ENCODE measurements at places on chromosomes 13 and 19.

DNA sequence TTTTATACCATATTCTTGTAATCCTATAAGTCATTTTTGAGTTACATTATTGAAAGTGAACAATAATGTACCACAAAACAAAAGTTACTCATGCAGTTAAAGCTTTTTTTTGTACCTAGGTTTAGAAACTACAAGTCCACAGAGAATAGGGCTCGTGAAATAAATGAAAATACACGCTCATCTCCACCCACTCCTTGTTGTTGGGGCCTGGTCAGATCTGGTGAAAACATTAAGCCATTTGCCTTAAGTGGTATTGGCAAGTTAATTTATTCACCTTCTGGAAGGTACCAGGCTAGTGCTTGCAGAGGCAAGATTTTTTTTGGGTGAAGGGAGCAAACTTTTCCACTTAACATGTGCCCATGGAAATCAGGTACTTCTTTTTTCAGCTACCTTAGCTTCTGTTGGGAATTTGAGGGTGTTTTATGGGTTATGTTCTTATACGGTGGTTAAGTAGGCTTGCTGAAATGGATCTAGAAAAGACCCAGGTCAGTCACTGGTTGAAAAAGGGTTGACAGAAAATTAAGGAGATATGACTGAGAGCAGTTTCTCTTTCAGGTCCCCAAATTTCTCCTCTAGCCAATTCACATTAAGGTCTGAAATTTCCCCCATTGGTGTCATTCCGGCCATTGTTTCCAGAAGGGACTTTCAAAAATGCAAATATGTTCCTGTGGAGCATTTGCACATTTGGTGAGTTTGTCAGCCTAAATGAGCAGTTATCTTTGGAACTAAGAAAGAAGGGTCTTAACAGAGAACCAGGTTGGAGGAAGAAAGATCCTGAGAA is 143.3 kb downstream of the KCNRG start:
- no peak for DNase-seq

- no peak for DNase-seq
These were observed 4.3 kb downstream of the HPN start for GRCh38 chr19:35045667-35046300.

DNA sequence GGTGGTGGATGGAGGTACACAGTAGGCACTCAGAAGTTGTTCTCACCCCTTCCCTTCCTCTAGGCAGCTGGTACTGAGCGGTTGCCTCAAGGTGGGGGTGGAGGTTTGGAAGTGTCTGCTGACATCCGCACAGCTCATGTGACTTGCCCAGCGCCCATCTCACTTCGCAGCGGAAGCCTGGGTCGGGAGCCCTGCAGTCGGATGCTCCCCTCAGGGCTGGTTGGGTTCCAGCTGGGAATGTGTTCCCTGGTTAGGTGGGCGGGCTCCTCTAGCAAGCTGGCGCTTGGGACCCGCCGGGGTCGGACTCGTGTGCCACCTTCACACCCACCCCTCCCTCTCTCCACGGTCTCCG is 10.2 kb downstream of the PPP1R37 start:
- no peak for DNase-seq

GRCh38 chr13:31722673-31723072 is 16.7 kb upstream of the RXFP2 start:
- no peak for DNase-seq

- no peak for DNase-seq
These were observed 643.9 kb downstream of the DIAPH3 start for GRCh38 chr13:59519819-59520218.

DNA sequence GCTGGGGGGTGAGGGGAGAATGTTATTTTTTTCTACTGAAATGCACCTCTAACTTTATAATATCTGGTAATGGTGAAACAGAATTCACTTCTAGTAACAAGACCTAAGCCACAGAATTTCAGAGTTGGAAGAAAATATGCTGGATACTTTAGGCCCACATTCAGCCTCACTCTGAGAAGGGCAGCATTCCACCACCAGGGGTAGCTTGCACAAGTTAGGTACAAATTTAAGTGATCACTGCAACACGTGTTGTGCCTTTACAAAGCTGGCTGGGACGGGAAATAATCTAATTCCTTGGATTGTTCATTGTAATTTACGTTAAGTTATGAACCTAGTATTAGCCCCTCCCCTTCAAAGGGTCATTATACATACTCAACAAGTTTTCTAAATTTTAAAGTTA is 192.3 kb downstream of the RGCC start:
- DNase-seq = no peak

DNA sequence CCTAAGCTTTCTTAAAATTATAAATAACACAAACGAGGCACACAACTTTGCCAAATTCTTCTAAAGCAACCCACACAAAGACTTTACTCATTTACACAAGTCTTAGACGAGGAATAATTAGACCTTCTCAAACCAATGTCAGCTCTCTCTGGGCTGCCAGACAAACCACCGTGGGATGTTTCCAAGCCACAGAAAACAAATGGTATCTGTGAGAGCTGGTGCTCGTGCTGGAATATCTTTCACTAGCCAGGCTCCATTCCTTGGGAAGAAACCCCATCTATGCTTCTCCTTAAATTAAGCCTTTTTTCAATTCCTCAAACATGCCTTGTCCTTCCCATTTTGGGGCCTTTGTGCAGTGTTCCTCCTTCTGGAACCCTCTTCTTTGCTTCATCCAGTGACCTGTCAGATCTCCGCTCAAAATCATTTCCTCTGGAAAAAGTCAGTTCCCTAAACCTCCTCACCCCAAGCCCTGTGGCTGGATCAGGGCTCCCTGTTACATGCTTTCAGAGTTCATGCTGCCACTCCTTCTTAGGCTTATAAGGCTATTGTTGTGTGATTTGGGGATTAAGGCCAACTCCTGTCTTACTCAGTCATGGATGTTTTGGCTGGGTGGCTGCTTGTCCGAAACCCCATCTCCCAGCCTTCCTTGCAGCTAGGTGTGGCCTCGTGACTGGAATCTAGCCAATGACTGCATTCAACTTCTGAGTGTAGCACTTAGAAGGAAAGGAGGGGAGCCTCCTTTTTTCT is 64.2 kb upstream of the GTF2F2 start:
- DNase-seq = no peak

All from stimulated activated CD4-positive, alpha-beta T cell treated with anti-CD3 and anti-CD28 coated beads, Interleukin-2, amount 100 ng/mL, for 4 hours (primary cell).